ENCODE measurements at places on chromosomes 13 and 19.

GRCh38 chr19:55270172-55270942, 9.6 kb downstream of the HSPBP1 start:
- DNase-seq = no peak

GRCh38 chr13:42685751-42686150, 95.6 kb upstream of the FAM216B start:
- no peak for DNase-seq

DNA sequence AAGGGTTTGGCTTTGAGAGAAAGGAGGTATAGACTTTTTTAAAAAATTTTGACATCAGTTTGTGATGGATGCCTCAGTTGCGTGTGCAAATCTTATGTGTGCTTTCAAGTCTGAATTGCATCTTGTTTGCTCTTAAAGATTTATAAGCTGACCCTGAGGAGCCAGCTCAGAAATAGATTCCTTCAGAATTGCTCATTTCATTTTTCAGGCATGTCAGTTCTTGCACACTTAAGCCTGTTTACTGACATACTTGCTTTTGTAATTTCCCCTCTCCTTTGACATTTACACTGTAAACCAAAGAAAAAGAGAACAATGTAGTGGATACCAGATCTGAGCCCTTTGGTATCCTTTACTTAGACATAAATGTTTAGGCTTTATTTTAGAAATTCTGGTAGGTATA, 87.6 kb downstream of the RNF17 start:
- DNase-seq = no peak

GRCh38 chr19:18500376-18500775, 21.5 kb downstream of the ELL start:
- DNase-seq = no peak

GRCh38 chr19:38411041-38411712, 8.3 kb downstream of the FAM98C start:
- no peak for DNase-seq

GRCh38 chr19:41876847-41877832, at the start of gene CD79A:
Gene CD79A, plus strand, starts transcription at chr19:41877279. Its CDS starts 26 bp downstream, at chr19:41877305.
- no peak for DNase-seq

DNA sequence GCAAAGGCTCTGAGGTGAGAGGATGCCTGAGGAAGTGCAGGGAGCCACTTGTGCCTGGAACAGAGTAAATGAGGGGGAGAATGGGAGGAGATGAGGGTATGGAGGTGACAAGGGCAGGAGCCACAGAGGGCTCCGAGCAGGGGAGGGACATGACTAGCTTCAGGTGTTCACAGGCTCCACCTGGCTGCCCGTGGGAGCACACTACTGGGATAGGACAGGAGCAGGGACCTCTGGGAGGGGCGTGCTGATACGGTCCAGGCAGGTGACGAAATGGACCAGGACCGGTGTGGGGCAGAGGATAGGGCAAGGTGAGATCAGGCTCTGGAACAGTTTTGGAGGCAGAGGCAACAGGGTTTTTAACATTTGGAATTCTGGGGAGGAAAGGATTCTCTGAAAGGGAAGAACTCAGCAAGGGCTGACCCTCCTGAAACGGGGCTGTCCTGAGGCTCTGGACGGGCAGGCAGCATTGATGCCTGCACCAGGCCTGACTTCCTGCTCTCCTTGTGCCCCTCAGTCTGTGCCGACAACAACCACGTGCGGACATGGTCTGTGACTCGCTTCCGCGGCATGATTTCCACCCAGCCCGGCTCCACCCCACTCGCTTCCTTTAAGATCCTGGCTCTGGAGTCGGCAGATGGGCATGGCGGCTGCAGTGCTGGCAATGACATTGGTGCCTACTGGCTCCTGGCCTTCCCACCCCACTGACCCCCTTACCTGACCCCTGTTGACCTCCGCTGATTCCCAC, 11.6 kb downstream of the SHKBP1 start:
- no peak for DNase-seq

DNA sequence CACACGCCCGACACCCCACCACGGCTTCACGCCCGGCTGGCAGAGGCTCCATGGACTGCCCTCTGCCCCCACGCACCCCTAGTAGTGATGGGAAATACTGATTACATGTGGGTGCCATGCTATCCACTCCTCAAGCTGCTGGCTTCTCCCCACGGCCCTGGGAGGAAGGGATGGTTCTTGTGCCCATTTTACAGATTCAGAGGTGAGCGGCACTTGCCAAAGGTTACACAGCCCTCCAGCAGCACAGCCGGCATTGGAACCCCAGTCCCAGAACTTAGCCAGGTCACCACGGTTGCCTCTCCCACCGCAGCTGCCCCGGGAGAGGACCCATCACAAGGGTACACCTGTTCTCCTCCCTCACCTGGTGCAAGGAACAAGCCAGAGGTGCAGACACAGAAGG, 13.2 kb downstream of the LRRC4B start:
- no peak for DNase-seq

DNA sequence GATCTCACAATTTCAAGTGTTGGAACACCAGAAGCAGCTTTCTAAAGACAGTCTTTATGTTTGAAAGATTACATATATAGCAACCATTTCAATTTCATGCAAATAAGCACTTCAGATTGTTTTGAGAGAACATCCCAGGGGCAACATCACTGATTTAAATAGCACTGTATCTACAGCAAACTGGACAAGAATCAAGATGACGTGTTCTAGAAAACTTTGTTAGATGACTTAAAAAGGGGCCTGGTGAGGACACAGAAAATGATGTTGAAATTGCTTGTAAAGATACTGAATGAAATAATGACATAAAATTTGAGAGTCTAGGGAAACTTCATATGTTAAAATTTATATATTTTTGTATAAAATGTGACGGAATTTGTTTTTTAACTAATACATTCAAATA, 277.1 kb downstream of the KLF12 start:
- no peak for DNase-seq

GRCh38 chr19:14414926-14415690, 4.0 kb downstream of the DDX39A start:
- DNase-seq = no peak

DNA sequence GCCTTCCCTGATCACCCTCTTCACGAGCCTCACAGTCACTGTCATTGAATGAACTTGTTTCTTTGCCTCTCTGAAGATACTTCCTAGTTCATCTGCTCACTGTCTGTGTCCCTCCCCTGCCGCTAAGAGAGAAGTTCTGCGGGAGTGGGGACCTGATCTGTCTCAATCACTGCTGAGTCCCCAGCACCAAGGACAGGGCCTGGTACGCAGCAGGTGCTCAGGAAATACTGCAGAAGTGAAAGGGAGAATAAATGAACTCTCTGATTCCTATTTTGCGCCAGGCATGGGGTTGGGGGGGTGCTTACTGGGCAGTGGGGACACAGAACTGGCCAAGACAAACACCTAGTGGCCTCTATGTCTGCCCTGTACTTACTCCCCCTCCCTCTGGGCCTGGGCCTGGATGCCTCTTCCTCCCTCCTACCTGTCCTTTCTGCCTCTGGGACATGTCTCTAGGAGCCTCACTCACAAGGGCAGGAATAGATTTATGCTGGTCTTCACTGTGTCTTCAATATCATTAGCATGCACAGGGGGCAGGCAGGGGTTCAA, 17.5 kb downstream of the FCGBP start:
- no peak for DNase-seq

GRCh38 chr19:58392945-58393724, 2.3 kb upstream of the RNF225 start:
- no peak for DNase-seq

GRCh38 chr19:12782174-12782423, 6.7 kb upstream of the HOOK2 start:
- no peak for DNase-seq

DNA sequence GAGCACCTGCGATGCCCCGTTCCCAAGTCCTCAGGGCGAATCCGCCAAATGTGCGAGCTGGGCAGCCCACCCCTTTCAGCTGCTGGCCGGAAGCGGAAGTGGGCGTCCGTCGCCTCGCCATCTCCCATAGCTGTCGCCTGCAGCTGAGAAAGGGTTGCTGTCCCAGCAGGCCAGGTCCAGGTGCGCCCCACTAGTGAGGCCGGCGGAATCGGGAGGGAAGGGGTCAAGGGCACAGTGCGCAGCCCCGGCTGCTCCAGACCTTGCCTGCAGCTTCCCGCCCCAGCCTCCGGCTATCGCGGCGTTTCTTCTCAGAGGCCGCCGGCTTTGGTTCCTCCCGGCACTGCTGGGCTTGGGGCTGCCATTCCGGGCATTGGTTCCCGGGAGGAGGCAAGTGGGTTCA, at the start of gene ZNF177:
Gene ZNF177, plus strand, starts transcription at position 109 of the 400 bp plus-strand sequence. CDS start 15,299 bp downstream, outside the sequence.
- peak; percentile 25 for DNase-seq

DNA sequence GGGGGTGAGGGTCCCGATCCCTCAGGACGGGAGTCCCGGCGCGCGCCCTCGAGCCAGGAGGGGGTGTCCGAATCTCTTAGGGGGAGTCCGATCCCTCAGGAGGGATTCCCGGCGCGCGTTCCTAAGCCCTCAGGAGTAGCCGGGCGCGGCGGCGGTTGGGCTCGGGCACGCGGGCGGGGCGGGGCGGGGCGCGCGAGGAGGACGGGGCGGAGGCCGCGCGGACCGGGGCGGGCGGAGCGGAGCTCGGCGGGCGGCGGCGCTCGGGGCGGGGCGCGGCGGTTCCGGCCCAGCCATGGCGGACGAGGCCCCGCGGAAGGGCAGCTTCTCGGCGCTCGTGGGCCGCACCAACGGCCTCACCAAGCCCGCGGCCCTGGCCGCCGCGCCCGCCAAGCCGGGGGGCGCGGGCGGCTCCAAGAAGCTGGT, at the start of gene CUL4A:
Gene CUL4A, plus strand, starts transcription at position 278 of the 423 bp plus-strand sequence. Its CDS starts 15 bp downstream, at position 293.
- peak; percentile 65 for DNase-seq

DNA sequence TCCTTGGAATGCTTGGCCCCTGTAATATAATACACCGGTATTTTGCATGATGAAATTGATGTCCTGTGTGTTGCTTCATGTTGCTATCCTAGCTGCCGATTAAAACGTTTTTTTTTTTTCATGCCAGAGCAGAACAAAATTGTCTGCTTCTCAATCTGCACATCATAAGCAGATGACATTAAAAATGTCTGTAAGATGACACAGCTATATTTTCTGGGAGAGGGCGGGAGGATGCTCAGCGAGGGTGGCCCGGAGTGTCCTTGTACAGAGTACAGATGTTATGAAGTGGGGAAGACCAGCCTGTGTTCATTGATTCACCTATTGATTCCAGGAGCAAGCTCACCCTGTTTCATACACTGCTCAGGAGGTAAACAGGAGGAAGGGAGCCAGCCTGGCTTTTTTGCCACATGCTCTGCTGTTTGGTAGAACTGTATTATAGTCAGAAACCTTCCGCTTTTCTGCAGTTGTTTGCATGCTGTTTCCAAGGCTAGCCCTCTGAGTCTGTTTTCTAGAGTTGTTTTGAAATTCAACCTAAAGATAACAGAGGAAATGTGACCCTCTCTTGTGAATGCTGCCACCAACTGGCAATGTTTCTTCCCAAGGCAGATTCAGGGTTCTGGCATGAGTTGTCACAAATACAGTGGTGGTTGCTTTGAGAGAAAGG, 4.7 kb upstream of the IRS2 start:
- peak; percentile 29 for DNase-seq

- no peak for DNase-seq
Measured at GRCh38 chr19:29634423-29635130, 28.5 kb downstream of the POP4 start.

DNA sequence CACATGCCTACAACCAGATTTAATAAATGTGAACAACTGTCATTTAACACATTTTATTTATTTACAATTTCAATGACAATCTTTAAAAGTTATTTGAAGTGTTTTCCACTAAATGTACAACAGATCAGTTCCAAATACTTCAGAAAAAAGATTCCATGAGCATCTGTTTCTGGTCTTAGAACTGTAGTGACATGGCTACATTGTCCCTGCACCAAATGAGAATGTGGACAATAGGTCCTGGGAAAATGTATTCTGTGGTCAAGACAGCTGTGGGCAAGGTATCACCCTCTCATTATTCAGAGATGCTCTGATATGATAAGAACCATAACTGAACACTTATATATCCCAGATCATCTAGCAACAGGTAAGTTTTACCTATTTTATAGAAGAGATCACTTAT, 43.7 kb downstream of the ELF1 start:
- DNase-seq = no peak

DNA sequence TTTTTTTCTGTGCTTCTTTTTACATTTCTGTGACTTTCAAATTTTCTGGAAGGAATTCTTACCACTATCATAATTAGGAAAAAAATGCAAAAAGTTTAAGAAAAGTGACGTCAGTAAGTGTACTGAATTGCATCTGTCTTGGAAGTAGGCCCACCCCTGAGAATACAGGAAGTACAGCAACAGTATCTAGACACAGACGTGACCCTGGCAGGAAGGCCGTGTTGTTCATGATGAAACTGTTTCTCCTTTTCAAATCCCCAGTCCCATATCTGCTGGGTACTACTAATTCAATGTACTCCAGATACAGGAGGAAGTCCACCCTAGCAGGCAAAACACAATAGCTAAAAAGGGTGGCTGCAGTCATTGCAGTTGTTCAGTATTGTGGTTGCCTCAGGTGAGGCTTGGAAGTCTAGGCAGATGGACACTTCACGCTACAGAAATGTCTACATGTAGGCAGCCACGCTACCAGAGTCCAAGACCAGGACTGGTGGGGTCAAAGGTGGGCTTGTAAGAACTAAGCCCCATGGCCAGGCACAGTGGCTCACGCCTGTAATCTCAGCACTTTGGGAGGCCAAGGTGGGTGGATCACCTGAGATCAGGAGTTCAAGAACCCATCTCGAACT, 49.6 kb upstream of the MED4 start:
- peak; percentile 39 for DNase-seq

DNA sequence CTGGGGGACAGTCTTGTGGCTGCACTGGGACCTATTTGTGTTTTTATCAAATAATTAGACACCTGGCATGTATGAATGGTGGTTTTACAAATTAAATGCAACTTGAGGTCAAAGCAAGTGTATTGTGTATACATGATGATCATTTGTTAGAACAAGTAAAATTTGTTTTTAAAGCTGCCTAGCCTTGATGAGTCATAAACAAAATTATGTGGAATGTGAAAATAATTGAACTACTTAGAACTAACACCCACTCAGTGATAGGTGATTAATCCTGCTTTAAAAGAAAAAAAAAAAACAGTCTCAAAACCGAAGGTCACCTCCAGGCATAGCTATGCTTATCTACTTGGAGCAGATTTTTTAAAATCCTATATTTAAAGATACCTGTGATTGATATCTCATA, 770.3 kb upstream of the SLITRK5 start:
- DNase-seq = no peak

DNA sequence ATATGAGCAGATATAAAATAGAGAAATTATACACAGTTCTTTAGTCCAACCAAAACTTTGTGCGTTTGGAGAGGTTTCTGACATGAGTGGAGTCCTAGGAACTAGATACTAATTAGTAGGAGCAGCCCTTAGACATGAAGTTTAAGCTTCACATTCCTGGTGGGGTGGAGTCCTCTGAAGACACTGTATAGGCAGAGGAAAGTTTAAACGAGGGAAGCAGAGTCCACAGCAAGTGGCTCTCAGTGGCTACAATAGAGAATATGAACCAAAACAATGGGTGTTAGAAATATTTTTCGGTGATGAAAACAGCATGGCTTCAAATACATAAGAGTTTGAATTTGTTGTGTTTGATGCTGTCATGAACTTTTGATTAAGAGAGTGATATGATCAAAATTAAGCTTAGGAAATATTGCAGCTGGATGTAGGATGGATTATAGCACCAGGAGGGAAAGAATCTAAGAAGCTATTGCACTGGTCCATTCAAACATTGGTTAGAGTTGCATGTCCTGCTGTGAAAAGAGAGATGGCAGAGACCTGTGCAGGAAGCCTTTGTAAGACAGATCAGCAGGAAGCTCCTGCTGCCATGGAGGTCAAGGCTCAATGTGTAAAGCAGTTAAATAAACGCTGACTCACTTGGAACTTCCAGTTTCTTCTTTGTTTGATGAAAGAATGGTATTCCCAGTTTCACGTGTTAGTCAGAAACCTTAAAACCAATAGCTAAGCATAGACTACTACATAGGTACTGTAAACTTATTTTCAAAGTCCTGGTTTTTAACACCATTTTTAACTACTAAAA, 175.2 kb downstream of the TDRD3 start:
- no peak for DNase-seq
